ENCODE measurements at places on chromosomes 6 and 20. TPM values are rescaled to one million over a fixed set of nuclear protein-coding genes. Genes with fewer than 3 reads are reported as not detected.

DNA sequence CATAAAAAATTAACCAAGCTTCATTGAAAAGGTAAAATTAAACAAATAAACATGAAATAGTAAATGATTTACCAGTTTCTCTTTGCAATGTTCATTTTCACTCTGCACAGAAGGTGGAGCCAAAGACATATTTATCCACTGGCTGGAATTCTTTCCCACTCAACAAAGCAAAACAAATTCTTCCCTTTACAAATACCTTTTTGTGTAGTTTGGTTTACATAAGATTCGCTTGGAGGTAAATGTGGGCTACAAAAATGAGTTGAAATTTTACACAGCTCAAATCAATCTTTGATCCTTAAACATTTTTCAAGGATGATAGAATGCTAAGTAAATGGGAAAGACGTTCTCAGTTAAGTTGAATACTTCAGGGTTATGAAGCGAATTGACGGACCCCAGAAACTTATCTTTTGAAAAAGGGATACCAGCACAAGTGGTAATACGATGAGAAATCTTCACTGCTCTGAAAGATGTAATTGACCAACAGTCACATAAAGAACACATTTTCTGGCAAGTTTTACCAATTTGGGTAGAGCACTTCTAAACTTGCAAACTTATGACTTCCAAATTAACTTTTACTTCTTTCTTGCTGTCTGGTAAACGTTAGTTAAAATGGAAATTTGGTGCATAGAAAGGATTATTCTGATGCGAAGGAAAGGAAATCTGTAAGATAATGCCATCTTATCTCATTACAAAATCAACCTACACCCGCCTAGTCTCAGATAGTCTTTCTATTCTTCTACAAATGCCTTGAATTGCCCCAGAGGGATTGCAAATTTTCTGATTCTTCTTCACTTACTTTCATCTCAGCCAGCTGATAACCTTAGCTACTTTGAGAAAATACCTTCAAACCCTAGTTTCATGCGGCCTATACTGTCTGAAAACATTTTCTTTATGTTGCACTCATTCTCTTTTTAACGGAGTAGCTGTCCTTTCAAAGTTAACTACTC lies 4.7 kb upstream of the GJA1 start:
- no peaks in the 10 kb centered on the region for H3K27me3 ChIP-seq
- H3K4me1 ChIP-seq, result peaks cover 10% of the 10 kb centered on the region
- no peak overlapping the region for H3K27ac ChIP-seq
- no peak overlapping the region for H3K4me3 ChIP-seq
- no peaks in the 10 kb centered on the region for H3K36me3 ChIP-seq
- no peak for DNase-seq

PTK6 gene
- total RNA-seq, result not detected

DNA sequence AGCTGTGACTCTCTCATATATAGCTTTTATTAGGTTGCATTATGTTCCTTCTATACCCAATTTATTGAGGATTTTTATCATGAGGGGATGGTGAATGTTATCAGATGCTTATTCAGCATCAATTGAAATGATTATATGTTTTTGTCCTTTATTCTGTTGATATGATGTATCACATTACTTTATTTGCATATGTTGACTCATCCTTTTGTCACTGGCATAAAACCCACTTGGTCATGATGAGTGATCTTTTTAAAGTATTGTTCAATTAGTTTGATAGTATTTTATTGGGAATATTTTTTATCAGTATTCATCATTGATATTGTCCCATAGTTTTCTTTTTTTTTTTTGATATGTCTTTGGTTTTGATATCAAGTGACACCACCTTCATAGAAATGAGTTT lies 529.9 kb downstream of the MMUT start:
- H3K36me3 ChIP-seq, result no peaks in the 10 kb centered on the region
- H3K4me1 ChIP-seq, result no peaks in the 10 kb centered on the region
- no peak overlapping the region for H3K4me3 ChIP-seq

DNA sequence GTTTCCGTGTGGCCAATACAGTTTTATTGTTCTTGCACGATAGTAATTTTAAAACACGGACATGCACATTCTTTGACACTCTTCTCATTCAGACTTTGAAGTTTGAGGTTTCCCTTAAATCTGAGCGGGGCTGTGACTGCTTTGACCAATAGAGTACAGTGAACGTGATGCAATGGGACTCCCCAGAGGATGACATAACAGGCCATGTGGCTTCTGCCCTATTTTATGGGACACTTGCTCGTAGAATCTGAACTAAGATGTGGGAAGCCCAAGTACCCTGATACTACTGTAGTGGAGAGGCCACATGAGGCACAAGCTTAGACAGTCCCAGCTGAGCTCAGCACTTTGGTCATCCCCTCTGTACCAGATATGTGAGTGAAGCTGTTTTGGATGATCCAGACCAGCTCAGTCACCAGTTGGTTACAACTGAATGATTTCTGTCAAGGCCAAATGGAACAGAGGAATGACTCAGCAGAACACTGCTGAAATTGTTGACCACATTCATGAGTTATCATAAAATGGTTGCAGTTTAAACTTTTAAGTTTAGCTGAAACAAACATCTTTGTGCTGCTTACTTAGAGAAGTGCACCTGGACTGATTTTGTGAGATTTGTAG lies 279.4 kb downstream of the RFPL4B start:
- no peak for DNase-seq
- no peak overlapping the region for H3K4me3 ChIP-seq

SYCP2 gene
- 1.1 TPM for total RNA-seq

- H3K4me3 ChIP-seq, result no peak overlapping the region
- peak; percentile 32 for DNase-seq
- peaks cover 89% of the 10 kb centered on the region for H3K4me1 ChIP-seq
- H3K27ac ChIP-seq, result no peak overlapping the region
- no peaks in the 10 kb centered on the region for H3K27me3 ChIP-seq
Observed at GRCh38 chr6:163438940-163439335, 24.4 kb downstream of the QKI start.

DNA sequence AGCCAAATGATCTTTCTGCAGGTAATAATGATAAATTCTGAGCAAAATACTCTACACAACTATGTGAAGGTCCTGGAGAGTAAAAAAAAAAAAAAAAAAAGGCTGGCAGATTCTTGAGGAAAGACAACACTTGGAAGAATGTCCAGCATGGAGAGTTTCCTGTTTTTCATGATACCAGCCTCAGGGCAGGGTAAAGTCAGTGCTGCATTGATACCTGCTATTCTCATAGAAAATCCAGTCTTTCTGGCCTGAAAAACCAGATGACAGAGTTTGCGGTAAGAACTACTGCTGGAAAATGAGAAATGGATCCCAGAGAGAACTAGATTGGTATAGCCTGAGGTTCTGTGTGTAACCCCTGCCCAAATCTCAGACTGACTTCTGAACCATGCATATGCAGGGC lies 89.1 kb downstream of the AFG1L start:
- H3K27ac ChIP-seq, result no peak overlapping the region
- no peaks in the 10 kb centered on the region for H3K36me3 ChIP-seq
- no peak overlapping the region for H3K4me3 ChIP-seq
- no peaks in the 10 kb centered on the region for H3K27me3 ChIP-seq
- no peaks in the 10 kb centered on the region for H3K4me1 ChIP-seq

FAXC gene
- 0.25 TPM for total RNA-seq

DNA sequence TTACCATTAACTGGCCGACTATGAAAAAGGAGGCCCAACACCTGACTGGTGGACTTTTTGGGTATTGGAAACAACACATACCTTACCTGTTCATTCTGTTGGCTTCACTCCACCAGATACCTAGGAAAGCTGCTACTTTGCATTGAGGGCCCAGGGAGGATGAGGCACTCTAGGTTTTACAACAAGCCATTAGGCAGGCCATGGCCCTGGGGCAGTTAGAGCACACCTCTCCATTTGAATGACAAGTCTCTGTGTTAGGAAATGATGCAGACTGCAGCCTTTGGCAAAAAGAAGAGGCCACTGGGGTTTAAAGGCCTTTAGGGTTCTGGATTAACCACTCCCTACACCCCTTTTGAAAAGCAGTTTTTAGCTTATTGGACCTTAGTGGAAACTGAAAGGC lies 144.3 kb downstream of the OR2B2 start:
- H3K4me3 ChIP-seq, result no peak overlapping the region
- H3K27ac ChIP-seq, result no peak overlapping the region
- peaks cover 9% of the 10 kb centered on the region for H3K4me1 ChIP-seq
- no peaks in the 10 kb centered on the region for H3K36me3 ChIP-seq
- DNase-seq, result no peak

SLPI gene
- 0.87 TPM for total RNA-seq

SCGN gene
- 1.1 TPM for total RNA-seq

HRH3 gene
- not detected for total RNA-seq

SH3BGRL2 gene
- total RNA-seq, result 14.1 TPM

GRCh38 chr6:132598473-132598872 lies 8.9 kb upstream of the TAAR5 start:
- no peaks in the 10 kb centered on the region for H3K4me1 ChIP-seq
- no peaks in the 10 kb centered on the region for H3K36me3 ChIP-seq
- no peak for DNase-seq
- H3K27ac ChIP-seq, result no peak overlapping the region
- H3K27me3 ChIP-seq, result no peaks in the 10 kb centered on the region
- H3K4me3 ChIP-seq, result no peak overlapping the region

DNA sequence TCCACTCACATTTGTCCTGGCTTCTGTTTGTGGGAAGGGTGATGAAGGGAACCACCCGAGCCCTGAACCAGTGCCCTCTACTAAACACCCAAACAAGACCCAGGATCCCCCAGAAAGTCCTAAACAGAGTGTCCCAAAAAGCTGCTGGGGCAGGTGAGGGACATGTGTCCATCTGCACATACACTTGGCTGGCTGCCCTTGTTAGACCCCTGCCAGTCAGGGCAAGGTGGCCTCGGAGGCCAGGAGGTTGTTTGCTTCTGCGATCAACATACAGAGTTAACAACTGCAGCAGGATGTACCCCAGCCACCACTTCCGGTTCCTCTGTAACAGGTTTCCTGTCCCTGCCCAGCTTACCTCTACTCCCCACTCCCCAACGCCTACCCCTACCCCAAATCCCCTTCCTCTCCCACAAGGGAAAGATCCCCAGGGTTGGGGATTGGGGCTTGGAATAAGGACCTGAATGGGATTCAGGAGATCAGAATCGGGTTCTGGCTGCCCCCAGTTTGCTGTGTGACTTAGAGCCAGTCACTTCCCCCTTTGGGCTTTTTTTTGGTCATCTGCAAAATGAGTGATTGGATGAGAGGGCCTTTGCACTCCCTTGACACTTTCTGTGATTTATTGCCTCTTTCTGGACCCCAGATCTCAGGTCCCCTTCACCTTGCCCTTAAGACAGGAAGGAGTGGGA lies 13.9 kb downstream of the DEF6 start:
- no peaks in the 10 kb centered on the region for H3K4me1 ChIP-seq
- H3K36me3 ChIP-seq, result no peaks in the 10 kb centered on the region
- no peak for DNase-seq

- no peaks in the 10 kb centered on the region for H3K27me3 ChIP-seq
- H3K4me3 ChIP-seq, result no peak overlapping the region
- H3K27ac ChIP-seq, result no peak overlapping the region
Observed at GRCh38 chr6:74936886-74937285, 269.0 kb downstream of the COL12A1 start.

RAB22A gene
- total RNA-seq, result 9.4 TPM

DNA sequence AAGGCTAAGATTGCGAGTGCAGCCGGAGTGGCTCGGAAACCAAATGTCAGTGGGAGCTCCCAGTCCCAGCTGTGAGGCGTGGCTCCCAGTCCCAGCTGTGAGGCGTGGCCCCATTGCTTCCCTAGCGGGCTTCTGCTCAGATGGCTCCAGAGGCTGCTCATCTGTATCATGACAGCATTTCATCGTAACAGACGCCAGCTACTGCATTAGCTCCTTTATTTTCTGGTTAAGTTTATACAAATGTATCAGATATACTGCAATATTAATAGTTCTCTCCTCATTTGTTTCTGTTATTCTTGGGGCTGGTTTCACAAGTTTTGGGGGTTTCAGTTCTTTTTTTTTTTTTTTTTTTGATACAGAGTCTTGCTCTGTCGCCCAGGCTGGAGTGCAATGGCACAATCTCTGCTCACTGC lies 34.7 kb upstream of the TBXT start:
- H3K36me3 ChIP-seq, result no peaks in the 10 kb centered on the region
- no peak overlapping the region for H3K27ac ChIP-seq
- H3K27me3 ChIP-seq, result peaks cover 4% of the 10 kb centered on the region
- DNase-seq, result no peak
- no peak overlapping the region for H3K4me3 ChIP-seq

DNA sequence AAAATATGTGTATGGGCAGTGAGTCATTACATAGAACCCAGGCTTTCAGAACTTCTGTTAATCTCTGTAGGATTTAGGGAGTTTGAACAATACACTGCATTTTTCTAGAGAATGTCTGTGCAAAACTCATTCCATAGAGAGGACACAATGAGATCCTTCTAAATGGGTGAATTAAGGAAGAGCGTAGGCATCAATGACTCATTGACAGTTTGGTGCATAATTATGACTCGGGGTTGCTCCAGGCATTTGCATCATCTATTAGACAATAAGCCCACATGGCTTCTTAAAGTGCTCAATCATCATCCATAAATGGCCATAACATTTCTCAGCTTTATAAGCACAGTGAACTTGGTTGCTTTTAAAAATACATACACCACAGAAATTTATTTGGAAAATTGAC lies 625.5 kb downstream of the CDH26 start:
- H3K4me1 ChIP-seq, result no peaks in the 10 kb centered on the region
- no peak for DNase-seq
- no peaks in the 10 kb centered on the region for H3K36me3 ChIP-seq
- H3K4me3 ChIP-seq, result no peak overlapping the region
- H3K27ac ChIP-seq, result no peak overlapping the region

GRCh38 chr20:10649080-10649796 lies 24.6 kb downstream of the JAG1 start:
- H3K4me1 ChIP-seq, result peaks cover 70% of the 10 kb centered on the region
- peaks cover 98% of the 10 kb centered on the region for H3K36me3 ChIP-seq
- H3K27ac ChIP-seq, result peak overlapping the region; percentile 14
- no peak for DNase-seq
- H3K27me3 ChIP-seq, result no peaks in the 10 kb centered on the region
- no peak overlapping the region for H3K4me3 ChIP-seq

OR2H1 gene
- total RNA-seq, result not detected

GNAS-AS1 gene
- total RNA-seq, result 0.51 TPM

DNA sequence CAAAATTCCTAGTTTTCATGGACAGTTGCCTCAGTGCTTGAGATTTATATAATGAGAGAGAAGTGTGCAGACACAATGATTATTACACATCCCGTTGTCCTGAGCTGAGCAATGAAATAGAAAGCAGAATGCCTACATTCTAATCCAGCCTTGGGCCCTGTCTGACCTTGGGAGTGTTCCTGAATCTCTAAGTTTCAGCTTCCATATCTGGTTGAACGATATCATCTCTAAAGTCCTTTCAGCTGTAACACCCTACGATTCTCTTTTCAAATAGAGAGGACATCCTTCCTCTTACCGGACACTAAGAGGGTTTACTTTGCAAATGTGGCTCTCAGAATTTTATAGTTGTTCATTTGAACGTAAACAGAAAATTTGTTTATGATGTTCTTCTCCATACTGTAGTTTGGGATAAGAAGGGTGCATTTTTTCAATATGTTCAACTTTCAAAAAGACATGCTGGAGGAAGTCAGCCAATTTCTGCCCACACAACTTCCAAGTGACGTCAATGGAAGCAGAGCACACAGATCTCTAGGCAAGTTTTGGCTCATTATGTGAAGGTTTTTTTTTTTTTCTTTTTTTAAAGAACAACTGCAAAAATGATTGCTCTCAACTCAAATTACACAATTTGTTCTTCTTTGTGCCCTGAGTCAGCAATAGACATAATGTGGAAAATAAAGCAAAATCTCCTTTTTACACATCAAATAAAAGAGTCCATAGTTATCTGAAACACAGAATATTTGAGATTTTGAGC lies 50.4 kb downstream of the PDE7B start:
- no peaks in the 10 kb centered on the region for H3K27me3 ChIP-seq
- no peaks in the 10 kb centered on the region for H3K36me3 ChIP-seq
- peak overlapping the region; percentile 72 for H3K27ac ChIP-seq
- H3K4me3 ChIP-seq, result no peak overlapping the region
